ENCODE measurements at places on chromosomes 1 and 21. TPM values are rescaled to one million over a fixed set of nuclear protein-coding genes. Genes with fewer than 3 reads are reported as not detected.

BEND5 gene
- total RNA-seq: 2.7 TPM

ASPM gene
- 2.4 TPM for total RNA-seq

GBP4 gene
- 6.1 TPM for total RNA-seq

RAP1GAP gene
- total RNA-seq: 4.0 TPM

- H3K36me3 ChIP-seq: no peaks in the 10 kb centered on the region
- no peak overlapping the region for H3K4me3 ChIP-seq
- H3K4me1 ChIP-seq: no peaks in the 10 kb centered on the region
- no peaks in the 10 kb centered on the region for H3K27me3 ChIP-seq
Observed at GRCh38 chr1:53307037-53307436, 20.8 kb downstream of the LRP8 start.

DNA sequence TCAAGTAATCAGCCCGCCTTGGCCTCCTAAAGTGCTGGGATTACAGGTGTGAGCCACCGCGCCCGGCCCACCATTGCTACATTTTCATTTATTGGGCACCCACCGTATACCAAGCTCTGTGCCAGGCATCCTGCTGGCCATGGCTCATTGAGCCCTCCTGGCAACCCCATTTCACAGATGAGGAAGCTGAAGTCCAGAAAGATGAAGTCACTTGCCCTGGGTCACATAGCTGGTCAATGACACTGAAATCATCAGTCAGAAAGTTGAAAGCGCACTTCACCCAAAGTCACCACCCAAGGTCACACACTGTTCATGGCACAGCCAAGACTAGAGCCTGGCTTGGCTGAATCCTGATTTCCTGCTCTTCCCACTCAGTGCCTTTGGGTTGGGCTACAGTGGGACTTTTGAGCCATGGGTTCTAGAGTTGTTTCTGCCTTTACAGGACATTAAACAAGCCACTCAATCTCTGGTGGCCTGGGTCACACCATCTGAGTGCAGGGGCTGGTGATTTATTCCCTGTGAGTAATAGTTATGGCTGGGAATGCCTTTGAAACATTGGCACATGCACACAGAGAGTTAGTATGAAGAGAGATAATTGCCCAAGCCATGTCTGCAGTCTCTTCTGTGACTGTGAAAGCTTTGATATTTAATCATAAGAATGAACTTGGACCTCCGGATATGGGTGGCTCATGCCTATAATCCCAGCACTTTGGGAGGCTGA, 16.0 kb upstream of the ARHGEF10L start:
- no peak for DNase-seq
- H3K4me1 ChIP-seq: peaks cover 10% of the 10 kb centered on the region
- no peaks in the 10 kb centered on the region for H3K36me3 ChIP-seq
- no peak overlapping the region for H3K27ac ChIP-seq

GRCh38 chr1:182211386-182211785, 149.9 kb upstream of the ZNF648 start:
- no peaks in the 10 kb centered on the region for H3K27me3 ChIP-seq
- no peaks in the 10 kb centered on the region for H3K36me3 ChIP-seq
- H3K4me3 ChIP-seq: no peak overlapping the region
- no peak for DNase-seq

DNA sequence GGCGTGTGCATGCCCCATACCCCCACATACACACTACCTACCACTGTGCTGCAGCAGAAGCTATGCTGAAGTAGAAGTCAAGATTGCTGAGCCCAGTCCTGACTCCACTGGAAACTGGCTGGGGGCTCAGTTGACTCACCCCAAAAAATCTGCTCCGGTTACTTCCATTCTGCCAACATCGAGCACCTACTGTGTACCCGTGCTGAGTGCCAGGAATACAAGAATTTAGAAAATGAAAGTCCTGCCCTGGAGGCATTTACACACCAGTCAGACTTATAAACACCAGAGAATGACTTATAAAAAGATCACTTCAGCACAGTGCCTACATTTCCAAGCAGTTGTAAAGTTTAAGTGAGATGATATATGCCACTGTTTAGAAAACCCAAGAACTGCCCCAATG, 99.1 kb downstream of the NMNAT2 start:
- no peak overlapping the region for H3K4me3 ChIP-seq
- H3K36me3 ChIP-seq: no peaks in the 10 kb centered on the region
- DNase-seq: no peak
- no peak overlapping the region for H3K27ac ChIP-seq

DNA sequence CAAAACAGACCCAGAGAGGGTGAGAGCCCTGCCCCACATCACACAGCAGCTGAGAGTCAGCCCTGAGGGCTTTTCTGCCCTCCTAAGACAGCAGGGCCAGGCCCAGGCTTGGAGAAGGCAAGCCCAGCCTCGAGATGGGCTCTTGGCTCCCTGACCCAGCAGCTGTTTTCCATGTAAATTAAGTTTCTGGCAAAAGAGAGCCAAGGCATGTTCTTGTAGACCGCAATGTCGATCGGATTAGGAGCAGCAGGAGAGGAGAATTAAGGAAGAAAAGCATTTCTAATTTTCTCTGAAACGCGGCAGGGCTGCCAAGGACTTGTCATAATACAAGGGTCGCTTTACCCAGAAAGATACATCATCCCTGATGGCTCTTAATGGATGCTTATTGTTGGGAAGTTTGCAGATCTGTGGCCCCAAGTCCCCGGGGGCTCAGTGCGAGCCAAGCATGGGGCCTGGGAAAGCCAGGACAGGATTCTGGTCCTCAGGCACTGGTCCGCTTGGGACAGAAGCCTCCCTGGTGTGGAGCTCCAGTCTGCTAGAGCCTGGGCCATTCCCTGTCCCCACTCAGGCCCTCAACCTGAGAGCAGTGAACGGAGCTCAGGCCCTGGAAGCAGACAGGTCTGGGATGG, 62.8 kb downstream of the DMRTB1 start:
- no peak for DNase-seq
- peaks cover 27% of the 10 kb centered on the region for H3K4me1 ChIP-seq
- no peaks in the 10 kb centered on the region for H3K27me3 ChIP-seq
- H3K36me3 ChIP-seq: no peaks in the 10 kb centered on the region
- H3K27ac ChIP-seq: no peak overlapping the region

- H3K36me3 ChIP-seq: no peaks in the 10 kb centered on the region
- no peak for DNase-seq
- no peaks in the 10 kb centered on the region for H3K27me3 ChIP-seq
- H3K4me3 ChIP-seq: no peak overlapping the region
- no peaks in the 10 kb centered on the region for H3K4me1 ChIP-seq
- H3K27ac ChIP-seq: no peak overlapping the region
Observed at GRCh38 chr1:17190010-17190995, 14.6 kb upstream of the PADI1 start.

DNA sequence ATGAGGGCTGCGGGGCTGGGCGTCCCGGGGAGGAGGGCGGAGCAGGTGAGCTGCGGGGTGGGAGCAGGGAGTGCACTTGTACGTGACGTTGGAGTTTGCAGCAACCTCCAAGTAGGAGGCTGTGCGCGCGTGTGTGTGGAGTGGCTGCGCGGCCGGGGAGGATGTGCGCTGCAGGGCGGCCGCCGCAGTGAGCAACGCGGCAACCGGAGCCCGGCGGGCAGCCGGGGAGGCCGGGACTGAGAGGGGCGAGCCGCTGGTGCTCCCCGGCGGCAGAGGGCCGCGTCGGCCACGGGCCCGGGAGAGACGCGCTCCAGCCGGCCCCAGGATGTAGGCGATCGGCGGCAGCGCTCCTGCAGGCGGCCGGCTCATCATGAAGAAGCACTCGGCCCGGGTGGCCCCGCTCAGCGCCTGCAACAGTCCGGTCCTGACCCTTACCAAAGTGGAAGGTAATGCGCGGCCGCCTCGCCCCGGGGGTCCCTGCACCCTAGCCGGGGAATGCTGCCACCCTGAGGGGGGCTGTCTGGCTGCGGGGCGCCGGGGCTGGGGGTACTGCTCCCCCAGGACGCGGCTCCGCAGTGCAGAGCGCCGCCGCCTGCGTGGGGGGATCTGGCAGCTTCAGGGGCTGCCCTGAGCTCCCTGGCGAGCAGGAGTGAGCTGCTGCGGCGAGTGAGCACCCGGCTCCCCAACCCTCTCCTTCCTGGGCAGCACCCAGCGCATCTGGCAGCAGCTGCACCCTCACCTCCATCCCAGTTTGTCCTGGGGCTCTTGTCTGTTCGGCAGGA, 158.9 kb upstream of the COA6 start:
- peak; percentile 51 for DNase-seq
- peak overlapping the region; percentile 49 for H3K4me3 ChIP-seq
- H3K27ac ChIP-seq: no peak overlapping the region
- H3K27me3 ChIP-seq: no peaks in the 10 kb centered on the region

GRCh38 chr21:18743531-18743930, 339.9 kb upstream of the TMPRSS15 start:
- H3K27me3 ChIP-seq: no peaks in the 10 kb centered on the region
- no peaks in the 10 kb centered on the region for H3K4me1 ChIP-seq
- no peak overlapping the region for H3K4me3 ChIP-seq

DNA sequence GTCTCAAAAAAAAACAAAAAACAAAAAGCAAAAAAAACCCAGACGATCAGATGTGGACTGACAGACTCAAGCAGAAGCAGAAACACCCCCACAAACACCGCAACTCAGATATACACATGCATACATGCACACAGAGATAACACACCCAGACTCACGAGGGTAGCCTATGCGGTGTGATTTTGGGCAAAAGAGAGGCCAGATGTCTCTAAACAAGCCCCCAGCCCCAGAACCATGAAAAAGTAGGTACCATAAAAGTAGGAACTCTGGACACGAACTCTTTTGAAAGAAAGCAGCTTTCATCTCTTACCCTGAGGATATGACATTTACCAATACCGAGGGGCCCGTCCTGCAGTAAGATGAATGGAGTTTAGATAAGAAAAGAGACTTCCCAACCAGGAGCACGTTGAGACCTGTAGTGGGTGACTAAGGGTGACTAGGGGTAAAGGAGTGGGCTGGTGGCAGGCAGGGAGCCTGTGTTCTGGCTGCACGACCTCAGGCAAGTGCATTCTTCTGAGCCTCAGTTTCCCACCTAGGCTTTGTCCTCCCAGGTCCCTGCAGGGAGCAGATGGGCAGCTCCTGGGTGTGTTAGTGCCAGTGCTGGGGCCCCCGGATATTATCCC, 1.5 kb upstream of the TINAGL1 start:
- peak; percentile 52 for DNase-seq
- H3K4me3 ChIP-seq: no peak overlapping the region
- H3K27ac ChIP-seq: peak overlapping the region; percentile 96
- H3K27me3 ChIP-seq: no peaks in the 10 kb centered on the region
- peaks cover 50% of the 10 kb centered on the region for H3K4me1 ChIP-seq
- peaks cover 9% of the 10 kb centered on the region for H3K36me3 ChIP-seq

DNA sequence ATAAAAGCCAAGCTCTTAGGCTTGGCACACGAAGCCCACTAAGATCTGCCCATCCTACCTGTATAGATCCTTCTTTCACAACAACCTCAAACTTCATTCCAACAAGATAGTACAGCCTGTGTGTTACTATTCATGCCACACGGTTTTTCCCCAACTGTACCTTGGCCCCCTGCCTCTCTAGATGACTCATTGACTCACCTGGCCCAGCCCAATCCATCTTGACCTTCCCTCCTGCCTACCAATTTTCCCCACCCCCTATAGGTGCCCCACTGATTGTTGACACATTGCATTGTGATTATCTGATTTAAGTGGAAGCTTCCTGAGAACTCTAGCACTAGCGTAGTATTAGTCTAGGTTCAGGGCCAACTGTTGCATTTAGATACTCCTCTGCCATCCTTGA, 2.0 kb upstream of the CD101 start:
- H3K4me1 ChIP-seq: no peaks in the 10 kb centered on the region
- DNase-seq: no peak
- no peaks in the 10 kb centered on the region for H3K27me3 ChIP-seq
- H3K27ac ChIP-seq: no peak overlapping the region
- H3K36me3 ChIP-seq: no peaks in the 10 kb centered on the region
- H3K4me3 ChIP-seq: no peak overlapping the region

DNA sequence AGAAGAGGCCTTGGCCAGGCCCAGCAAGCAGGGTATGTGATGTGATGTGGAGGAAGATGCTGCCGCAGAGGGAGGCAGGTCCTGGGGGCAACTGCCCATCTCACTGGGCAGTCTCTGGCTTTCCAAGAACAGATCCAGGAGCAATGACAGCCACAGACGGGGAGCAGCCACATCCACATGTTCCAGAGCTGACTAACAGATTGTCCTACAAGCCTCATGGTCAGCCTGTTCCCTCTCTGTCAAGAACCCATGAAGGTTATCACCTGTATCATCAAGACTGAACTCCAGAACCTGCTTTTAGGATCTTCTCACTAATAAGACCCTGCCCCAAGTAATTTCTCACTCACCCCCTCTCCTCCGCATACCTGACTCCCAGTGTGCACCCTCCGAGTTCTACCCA, 187.8 kb downstream of the RUNX1 start:
- no peaks in the 10 kb centered on the region for H3K27me3 ChIP-seq
- no peak overlapping the region for H3K27ac ChIP-seq
- peaks cover 9% of the 10 kb centered on the region for H3K36me3 ChIP-seq
- DNase-seq: no peak
- H3K4me3 ChIP-seq: no peak overlapping the region

- DNase-seq: no peak
- H3K36me3 ChIP-seq: no peaks in the 10 kb centered on the region
- H3K27ac ChIP-seq: no peak overlapping the region
- H3K4me1 ChIP-seq: no peaks in the 10 kb centered on the region
- no peaks in the 10 kb centered on the region for H3K27me3 ChIP-seq
Observed at GRCh38 chr1:57461405-57461804, 37.5 kb upstream of the DAB1 start.

GRCh38 chr1:18580047-18580446, 50.6 kb upstream of the PAX7 start:
- no peak overlapping the region for H3K27ac ChIP-seq
- H3K4me1 ChIP-seq: peaks cover 8% of the 10 kb centered on the region
- no peaks in the 10 kb centered on the region for H3K27me3 ChIP-seq
- no peak overlapping the region for H3K4me3 ChIP-seq

- DNase-seq: no peak
- H3K36me3 ChIP-seq: no peaks in the 10 kb centered on the region
- H3K4me1 ChIP-seq: no peaks in the 10 kb centered on the region
- H3K27me3 ChIP-seq: no peaks in the 10 kb centered on the region
- H3K27ac ChIP-seq: no peak overlapping the region
Observed at GRCh38 chr1:240237305-240237721, 145.6 kb downstream of the FMN2 start.
